ENCODE measurements at places on chromosomes 7 and 10.
A peak's percentile ranks its signal among the peaks of the same experiment; 100 is the strongest.

DNA sequence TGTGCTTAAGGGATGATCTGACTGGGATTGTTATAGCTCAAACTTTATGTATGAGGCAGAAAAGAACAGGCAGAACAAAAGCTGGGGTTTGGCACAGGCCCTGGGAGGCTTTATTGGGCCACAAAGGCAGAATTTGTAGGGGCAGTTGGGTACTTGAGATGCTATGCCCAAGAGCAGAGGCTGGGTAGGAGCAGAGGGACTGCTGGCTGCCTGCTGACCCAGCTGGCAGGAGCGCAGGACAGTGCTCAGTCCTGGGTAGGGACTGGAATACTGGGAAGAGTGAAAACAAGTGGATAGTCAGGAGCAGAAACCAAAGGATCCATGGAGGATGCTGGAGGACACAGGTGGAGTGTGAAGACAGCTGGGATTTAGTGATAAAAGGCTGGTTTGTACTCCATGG, 75.7 kb downstream of the CCDC3 start:
- DNase-seq: no peak

GRCh38 chr7:27064159-27064558, 31.6 kb downstream of the HOXA1 start:
- peak; percentile 13 for DNase-seq

- no peak for DNase-seq
Measured at GRCh38 chr10:96858038-96858705, 26.1 kb downstream of the LCOR start.

GRCh38 chr7:7921830-7922229, 46.8 kb upstream of the GLCCI1 start:
- DNase-seq: no peak

DNA sequence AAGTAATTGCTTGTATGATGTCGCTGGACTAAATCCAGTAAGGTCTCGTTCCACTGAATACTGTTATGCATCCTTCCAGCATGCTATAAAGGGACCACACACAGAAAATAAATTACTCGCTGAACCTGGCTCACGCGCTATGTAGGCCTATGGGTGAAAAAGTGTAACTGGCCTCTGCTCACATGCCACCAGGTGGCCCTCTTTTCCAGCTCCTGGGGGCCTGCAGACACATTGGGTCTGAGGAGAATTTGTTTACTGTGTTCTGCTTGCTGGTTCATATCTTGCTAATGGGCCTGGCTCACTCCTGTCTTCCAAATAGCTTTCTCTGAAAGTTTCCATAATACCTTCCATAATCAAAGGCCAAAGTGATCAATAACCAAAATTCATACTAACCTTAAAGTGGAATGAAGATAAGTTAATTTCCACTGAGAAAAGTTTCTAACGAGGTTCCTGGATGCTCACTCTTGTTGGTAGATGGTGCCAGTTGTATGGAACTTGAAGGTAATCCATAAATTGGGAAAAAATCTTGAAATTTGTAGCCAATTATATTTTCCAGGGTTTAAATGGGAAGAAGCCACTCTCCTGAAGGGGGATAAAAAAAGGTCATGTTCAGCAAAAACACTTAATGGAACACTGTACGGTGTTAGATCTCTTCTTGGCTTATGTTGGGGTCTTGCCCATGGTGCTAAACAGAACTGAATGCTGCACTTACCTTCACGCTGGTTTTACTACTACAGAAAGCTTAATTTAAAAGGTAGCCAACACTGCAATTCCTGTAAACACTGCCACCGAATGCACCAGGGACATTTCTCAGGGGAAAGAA, 27.0 kb upstream of the ZPBP start:
- DNase-seq: no peak

DNA sequence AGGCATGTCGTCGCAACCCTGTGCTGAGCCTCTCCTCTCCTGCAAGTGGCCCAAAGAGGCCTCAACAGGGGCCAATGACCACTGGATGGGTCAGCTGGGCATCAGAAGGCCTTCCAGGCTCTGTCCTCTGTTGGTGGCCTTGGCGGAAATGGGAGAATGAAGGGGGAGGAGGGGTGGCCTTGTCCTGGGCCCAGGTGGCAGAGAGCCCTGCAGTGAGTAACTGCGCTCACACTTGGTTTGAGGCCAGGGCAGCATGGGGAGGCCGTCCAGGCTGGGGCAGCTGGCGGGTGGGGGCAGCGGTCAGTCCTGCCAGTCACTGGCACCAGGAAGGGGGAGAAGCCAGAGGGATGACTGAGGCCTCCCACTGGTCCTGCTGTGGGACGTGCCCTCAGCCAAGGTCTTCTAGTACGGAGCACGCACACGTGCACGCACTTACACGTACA, 59.8 kb downstream of the LHPP start:
- no peak for DNase-seq

- DNase-seq: no peak
Measured at GRCh38 chr7:115034515-115034914, 112.6 kb downstream of the MDFIC start.

DNA sequence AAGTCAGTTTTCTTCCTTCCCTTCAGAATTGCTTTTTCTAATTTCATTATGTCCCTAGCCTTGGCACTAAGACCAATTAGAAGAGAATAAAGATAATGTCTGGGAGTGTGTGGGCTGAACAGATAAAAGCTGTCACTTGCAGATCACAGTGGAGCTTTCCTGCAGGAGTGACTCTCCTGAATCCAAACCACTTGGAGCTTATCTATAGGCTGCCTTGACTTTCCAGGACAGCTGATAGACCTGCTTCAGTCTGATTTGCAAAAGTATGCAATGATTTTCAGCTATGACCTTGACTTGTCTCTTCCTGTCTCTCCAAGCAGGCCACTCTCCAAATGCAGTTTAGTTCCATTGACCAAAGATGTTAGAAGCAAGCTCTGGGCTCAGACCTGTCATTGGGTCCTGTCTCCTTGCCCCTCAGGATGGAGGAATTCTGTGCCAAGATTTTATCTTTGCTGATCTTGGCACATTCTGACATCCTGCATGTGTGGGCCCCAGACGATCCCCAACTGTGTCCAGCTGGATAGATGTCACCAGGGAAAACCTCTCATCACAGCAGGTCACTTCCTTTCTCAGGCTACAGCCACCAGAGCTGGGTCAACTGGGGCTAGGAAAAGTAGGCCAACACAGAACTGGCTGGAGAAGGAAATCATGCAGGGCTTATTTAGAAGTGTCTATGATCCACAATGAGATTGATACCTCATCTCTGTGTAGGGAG, 120.9 kb upstream of the ZNF438 start:
- no peak for DNase-seq

GRCh38 chr10:119279441-119279840, 72.1 kb downstream of the GRK5 start:
- no peak for DNase-seq

- no peak for DNase-seq
Measured at GRCh38 chr7:103680161-103681144, 234.4 kb upstream of the SLC26A5 start.

- DNase-seq: no peak
Measured at GRCh38 chr7:150959739-150960734, 18.1 kb downstream of the KCNH2 start.

DNA sequence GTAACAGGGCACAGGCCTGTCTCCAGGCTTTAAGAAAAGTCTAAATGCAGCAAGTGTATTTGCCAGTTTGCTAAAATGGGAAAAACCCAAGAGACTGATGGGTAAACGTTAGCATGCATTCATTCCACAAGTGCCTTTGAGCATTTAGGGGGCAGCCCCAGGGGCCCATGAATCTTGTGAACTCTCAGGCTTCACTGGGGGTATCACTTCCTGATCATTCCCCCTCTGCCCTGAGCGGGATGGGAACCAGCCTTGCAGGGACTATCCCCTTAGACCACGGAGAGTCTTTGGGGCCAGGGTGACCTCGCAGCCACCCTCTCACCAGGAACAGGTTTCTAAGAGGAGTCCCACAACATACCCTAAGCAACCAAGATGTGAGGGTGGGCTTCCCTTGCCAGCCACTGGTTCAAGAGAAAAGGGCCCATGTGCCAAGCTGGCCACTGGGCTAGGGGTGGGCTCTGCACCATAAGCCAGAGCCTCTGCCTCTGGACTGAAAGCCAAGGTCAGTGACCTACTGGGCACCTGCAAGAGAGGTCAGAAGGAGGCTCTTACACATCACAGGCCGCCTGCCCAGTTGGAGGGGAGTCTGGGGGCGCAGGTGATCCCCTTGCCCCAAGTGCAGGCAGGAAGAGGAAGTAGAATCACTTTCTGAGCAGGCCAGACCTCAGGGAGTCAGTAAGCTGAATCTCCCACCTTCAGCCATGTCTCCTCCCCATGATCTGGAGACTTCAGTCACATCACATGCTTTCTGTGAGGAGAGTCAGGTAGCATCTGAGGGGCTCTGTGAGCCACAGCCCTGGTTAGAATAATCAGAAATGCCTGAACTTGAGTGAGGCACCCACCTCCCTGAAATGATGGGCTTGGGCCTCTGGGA, 75.0 kb downstream of the C10orf105 start:
- DNase-seq: no peak

Measured in NCI-H1694 treated with DMSO at 0.1 percent for 48 hours (cell line).